ENCODE measurements at places on chromosomes 7 and 10.

DNA sequence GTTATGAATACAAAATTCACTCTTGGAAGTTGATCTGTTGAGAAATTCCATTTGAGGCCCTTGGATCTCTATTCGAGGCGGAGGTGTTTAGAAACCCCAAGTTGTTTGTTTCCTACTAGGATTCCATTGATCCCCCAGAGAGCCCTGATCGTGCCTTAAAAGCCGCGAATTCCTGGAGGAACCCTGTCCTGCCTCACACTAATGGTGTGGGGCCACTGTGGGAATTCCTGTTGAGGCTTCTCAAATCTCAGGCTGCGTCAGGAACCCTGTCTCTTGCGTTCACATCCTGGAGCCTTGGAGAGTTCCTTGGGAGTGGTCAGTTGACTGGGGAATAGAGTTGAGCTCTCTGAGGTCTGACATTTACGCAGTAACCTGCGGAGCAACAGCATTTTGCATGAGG lies 1.2 kb downstream of the CFAP69 start:
- DNase-seq, result peak; percentile 54

DNA sequence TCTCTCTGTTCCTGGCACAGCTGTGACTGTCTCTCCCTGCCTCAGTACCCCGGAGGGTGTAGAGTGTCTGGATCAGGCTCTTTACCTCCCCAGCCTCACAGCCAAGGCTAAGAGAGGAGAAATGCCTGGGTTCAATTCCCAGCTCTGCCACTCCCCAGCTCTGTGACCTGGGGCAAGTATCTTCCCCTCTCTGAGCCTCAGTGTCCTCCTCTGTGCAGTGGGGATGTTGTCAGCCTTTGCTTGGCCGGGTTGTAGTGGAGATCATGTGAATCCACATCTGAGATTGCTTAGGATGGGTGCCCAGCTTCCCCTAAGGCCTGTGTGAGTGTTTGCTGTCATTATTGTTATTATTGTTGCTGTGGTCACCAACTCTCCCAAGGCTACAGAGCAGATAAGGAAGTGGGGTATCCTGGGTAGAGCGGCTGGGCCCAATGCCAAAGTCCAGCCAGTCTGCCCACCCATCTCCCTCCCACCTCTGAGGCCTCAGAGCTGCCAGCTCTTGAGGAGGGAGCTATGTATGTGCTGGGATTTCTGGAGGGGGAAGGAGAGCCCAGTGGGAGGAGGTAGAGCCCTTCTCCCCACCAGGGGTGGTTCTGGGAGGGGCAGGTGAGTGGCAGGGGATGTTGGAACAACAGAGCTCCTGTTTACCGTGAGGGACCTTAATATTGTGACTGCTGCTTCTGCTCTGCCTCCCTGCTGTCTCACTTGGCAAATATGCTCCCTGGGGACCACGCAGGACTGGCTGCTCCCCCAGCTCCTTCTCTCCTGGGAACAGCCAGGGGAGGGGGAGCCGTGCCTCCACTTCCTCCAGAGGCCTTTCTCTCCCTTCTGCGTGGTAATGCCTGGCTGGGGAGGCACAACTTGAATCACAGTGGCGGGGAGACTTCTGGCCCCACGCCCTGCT lies 170.5 kb downstream of the RPS24 start:
- peak; percentile 39 for DNase-seq

GRCh38 chr10:80493522-80494051 lies 39.5 kb downstream of the TSPAN14 start:
- no peak for DNase-seq

GRCh38 chr7:137753948-137754851 lies 92.6 kb downstream of the DGKI start:
- no peak for DNase-seq

GRCh38 chr7:19932549-19933249 lies 159.3 kb upstream of the TMEM196 start:
- no peak for DNase-seq

- no peak for DNase-seq
These were observed 14.6 kb upstream of the ZSCAN21 start for GRCh38 chr7:100034871-100035510.

- DNase-seq, result no peak
These were observed 1.4 kb downstream of the NDUFB8 start for GRCh38 chr10:100528123-100528886.

- no peak for DNase-seq
These were observed 258.1 kb upstream of the C7orf33 start for GRCh38 chr7:148332191-148333186.

DNA sequence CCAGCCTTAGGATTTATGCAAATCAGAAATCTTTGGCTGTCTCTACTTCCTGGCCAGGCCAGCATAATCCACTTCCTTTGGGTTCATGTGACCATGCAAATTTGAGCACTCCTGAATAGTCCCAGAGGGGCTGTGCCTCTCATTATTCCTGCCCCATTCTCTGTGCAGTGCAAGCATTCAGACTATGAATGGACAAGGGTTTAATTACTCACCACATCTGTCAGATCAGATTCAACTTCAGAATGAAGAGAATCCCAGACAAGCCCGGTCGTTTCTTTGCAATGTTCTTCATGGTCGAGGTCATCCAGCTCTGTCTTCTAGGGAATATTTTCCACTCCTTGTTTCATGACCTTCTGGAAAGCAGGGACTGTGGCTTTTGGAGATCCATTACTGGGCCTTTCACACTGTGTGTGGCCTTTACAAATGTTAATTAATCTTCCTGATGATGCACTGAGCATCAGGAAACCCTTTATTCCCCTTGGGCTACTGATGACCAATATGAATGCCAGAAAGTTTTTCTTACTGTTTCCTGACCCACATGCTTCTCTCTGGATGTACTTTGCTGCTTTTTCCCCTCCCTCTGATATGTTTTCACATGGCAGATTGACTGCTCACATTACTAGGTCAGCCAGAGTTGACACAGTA lies 217.6 kb upstream of the TCF7L2 start:
- DNase-seq, result no peak

GRCh38 chr7:80971225-80971624 lies 52.4 kb upstream of the SEMA3C start:
- DNase-seq, result no peak

DNA sequence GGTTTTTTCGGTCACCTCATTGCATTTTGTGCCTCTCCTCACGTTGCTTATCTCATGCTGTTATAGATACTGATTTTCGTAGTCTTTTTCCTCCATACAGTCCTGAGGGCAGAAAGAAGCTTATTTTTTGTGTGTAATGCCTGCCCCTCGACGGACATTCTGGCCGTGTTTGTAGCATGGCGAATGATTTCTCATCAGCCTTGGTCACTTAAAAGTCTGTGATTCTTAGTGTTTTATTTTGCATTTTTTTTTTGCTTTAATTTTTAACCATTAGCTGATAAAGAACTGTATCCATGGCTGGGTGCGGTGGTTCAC lies 469 bp upstream of the NOC3L start:
- no peak for DNase-seq

GRCh38 chr7:68321076-68321639 lies 1277.1 kb upstream of the AUTS2 start:
- DNase-seq, result no peak

- no peak for DNase-seq
These were observed 63.9 kb upstream of the PRKCQ start for GRCh38 chr10:6643962-6644361.

DNA sequence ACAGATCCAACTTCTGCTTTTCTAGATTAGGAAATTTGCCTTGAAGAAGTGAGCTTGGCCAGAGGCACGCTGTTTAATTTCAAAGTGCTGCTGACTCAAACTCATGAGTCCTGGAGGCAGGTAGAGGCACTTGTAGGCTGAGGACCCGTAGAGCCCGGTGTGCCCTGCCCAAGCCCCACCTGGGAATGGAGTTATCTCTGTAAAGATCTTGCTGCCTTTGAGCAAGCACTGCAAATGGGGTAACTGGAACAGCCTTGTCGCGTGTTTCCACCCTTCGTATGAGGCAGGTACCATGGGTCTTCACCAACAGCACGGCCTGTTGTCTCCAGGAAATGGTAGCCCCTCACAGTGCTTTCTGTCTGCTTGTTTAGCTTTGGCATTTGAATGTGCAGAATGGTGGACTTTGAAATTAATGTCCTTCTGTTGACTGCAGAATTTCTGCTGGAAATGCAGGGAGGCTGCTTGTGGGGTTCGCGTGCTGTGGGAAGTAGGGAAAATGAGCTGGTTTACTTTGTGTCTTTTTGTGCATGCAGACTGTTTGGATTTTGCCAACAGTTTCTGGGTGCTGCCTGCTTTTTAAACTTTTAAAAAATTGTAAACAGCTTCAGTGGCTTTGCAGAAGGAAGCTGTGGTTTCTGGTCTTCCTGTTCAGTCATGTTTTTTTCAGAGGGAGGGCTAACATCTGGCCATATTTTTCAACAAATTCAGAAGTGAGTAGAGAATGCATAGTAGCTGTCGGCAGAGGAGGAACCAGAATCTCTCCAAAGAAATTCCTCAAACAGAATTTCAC lies 27.2 kb downstream of the CCM2 start:
- DNase-seq, result no peak

- no peak for DNase-seq
These were observed 253.7 kb downstream of the ELMO1 start for GRCh38 chr7:37194943-37195342.

DNA sequence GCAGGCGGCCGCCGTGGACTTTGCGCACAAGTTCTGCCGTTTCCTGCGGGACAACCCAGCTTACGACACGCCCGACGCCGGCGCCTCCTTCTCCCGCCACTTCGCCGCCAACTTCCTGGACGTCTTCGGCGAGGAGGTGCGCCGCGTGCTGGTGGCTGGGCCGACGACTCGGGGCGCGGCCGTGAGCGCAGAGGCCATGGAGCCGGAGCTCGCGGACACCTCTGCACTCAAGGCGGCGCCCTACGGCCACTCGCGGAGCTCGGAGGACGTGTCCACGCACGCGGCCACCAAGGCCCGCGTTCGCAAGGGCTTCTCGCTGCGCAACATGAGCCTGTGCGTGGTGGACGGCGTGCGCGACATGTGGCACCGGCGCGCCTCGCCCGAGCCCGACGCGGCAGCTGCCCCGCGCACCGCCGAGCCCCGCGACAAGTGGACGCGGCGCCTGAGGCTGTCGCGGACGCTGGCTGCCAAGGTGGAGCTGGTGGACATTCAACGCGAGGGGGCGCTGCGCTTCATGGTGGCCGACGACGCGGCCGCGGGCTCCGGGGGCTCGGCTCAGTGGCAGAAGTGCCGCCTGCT lies 14.1 kb downstream of the SH2B2 start:
- no peak for DNase-seq

DNA sequence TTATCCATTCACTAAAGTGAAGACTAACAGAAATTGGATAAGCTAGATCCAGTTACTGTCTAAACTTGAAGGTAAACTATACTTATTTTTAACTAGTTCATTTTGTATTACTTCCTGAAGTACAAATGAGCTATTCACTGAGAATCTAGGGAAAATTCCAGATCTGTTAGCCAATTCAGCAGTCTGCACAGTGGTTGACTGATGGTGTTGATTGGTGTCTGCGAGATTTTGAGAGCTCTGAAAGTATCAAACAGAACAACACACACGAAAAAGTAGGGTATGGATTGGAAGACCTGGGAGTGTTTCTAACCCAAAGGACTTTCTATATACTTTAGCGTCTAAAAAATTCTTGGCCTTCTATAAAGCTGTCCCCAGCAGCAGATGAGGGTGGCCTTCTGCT lies 33.6 kb upstream of the AGR2 start:
- DNase-seq, result no peak

DNA sequence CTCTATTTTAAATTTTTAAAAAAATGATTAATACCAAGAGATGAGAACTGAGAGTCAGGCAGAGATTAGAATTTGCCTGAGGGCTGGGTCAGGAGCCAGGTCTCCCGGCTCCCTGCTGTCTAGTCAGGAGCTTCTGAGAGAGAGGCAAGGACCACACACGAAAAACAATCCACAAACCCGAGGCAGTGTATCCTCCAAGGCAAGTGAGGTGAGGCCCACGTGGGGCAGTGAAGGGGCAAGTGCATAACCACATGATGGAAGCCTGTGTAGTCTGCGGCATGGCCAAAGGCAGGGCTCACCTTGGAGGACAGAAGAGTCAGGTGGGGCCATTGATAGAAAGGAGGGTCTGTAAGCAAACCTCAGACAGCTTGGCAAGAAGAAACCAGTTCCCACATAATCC lies 541.2 kb upstream of the FOXK1 start:
- no peak for DNase-seq

DNA sequence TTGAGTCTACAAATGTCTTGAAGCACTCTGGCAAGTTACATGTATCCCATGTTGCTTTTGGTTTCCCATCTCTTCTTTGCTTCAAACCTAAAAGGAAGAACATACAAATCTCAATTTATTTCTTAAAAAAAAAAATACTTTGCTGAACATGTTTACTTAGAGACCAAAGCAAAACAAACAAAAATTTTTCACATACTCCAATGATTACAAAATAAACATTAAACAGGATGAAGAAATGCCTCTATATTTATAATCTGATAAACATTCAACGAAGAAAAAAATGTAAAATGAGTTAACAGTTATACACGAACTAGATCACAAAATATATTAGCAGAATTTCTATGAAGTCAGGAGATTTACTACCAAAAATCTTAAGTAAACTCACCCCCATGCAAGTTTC lies 31.3 kb downstream of the FAM204A start:
- no peak for DNase-seq

DNA sequence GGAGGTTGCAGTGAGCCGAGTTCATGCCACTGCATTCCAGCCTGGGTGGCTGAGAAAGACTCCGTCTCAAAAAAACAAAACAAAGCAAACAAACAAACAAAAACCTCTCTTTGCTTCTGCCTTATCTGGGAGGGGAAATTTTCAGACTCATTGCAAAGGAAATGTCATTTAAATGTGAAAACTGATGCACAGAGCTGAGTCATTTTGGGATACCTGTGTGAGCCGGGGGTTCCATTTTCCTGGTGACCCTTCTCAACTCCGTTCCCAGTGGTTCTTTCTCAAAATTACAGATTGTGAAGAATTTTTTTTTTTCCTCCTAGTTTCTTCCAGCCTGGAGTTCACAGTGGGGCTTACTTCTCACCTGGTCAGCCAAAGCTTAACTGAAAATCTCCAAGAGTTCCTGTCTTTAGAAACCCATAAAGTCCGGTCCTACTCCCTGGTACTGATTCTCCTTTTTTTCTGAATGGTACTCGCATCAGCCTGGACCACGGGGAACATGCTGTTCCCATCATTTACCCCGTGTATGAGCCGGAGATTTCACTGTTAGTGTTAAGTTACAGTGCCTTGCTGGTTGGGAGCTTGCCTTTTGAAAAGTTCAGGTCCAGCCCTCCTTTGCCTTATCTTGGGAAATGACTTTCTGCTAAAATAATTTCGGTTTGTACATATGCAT lies 56.9 kb downstream of the RBM20 start:
- DNase-seq, result no peak
